ENCODE measurements at places on chromosomes 6 and 20.

GRCh38 chr6:27886073-27886472 is 26.1 kb downstream of the OR2B2 start:
- DNase-seq = no peak

DNA sequence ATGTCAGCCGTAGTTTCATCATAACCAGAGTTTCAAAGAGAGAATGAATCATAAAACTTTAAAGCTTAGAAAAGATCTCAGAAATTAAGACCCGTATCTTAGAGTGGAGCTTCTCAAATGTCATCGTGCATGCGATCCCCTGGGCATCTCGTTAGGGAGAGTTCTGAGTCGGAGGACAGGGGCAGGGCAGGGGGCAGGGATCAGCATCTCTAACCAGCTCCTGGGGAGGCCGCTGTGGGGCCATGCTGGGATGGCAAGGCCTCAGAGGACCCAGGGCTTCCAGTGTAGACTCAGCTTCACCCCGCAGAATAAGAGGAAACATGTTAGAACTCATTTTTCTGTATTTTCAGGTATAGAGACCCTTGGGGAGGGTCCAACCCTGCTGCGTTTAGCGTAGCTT is 72.0 kb upstream of the AFDN start:
- DNase-seq = no peak

GRCh38 chr6:18126121-18126520 is 3.6 kb upstream of the NHLRC1 start:
- DNase-seq = no peak

DNA sequence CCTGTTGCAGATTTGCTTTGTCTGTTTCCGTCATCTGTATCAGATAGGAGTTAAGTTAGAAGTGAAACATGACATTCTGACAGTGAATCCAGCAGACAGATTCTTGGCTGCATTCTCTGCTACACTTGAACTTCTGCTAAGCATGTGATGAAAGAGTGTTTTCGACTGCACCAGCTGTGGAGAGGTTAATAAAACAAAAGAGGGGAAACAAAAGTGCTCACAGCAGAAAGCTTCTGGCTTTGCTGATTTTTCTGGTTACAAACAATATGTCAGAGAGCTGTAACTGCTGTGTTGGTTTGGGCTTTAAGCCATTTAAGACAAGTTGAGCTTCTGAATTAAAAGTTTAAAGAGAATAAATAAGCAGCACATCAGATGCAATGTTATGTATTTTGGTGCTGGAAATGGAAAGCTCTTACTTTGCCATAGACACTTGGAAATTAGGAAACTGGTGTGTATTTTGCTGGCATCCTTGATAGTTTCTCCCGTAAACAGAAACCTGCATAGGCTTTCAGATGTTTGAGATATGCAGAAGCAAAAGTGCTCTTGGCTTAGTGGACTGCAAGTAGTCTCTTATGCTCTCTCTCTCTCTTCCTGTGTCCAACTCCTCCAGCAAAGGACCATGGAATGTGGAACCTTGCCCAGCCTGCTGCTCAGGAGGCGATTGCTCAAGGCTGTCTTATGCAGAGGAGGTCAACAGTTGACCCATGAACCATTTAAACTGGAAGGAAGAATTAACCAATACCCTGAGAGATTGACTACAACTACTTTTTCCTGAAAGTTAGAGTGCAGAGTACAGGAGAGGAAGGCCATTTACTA is 104.9 kb downstream of the RPS12 start:
- peak; percentile 86 for DNase-seq

- no peak for DNase-seq
Measured at GRCh38 chr6:33926451-33926850, 122.6 kb upstream of the MLN start.

DNA sequence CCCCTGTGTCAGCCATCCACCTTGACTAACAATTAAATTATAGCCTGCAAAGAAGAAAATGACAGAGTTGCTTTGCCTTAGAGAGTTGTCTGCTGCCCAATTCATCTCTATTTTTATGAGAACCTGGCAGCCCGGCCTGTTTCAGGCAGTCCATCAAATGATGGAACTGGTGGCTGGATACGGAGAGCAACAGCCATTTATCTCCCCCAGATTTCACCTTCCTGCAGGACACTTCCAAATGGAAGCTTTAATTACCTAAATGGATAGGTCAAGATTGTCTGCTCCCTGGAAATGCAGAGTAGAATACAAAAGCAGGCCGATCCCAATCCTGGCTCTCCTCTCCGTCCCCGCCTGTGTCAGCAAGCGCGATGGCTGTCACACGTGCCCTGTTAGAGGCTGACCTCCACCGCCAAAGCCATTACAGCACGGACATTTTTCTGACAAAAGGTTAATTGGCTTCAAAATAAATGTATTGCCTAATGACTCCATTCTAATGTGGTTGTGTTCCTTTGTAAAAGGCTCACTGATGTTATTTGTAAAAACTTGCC is 86.7 kb downstream of the PACRG start:
- no peak for DNase-seq

- DNase-seq = peak; percentile 85
Measured at GRCh38 chr20:37559312-37560027, 31.8 kb upstream of the BLCAP start.

DNA sequence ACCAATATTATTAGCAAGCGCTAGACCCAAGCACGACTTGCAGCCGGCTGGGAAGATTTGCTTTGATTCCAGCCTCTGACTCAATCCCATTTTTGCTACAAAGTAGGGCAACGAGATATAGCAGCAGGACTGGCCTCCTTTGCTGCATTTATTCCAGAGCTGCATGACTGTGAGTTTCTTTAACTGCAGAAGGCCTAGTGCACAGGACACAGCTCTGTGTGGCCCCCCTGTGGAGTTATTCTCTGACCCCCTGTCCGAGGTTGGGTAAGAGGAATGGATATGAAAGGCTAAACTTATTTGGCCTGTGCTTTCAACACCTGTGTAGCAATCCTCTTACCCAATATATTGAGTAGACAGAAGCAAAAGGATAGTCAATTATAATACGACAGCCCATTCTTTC is 133.3 kb upstream of the SPTLC3 start:
- no peak for DNase-seq

DNA sequence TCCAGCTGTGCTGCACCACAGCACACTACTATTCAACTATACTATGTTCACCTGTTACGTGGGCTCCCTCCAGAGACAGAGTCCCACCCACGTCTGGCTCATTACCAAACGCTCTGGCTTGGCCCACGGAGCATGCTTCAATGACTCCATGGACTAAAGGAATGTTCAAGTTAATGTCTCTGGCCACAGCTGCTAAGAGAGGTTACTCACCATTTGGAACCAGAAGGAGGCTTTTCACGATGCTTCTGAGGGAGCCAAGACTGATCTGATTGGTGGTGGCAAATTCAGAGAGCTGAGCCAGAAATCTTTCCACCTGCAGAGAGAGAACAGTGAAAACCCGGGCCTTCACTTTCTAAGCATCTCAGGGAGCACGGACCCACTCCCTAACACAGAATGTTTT is 15.6 kb downstream of the COMMD7 start:
- no peak for DNase-seq

DNA sequence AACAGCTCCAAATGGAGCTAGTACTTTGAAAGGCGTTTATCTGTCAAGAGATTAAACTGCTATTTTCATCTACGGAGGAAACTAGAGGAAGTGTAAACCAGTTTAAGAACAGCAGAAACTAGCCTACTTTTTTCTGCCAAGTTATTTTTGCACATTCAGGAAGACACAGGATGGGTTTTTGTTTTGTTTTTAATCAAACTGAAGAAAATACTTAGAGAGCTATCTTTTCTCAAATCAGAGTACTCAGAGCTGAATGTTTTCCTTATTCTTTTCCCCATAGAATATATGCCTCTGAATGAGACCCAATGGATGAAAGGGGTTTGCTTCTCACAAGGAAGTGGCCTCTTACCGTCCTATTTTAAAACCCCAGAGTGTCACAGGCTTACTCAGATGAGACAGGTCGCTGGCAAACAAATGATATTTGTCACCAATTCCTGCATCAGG is 538.5 kb downstream of the CD83 start:
- no peak for DNase-seq

- peak; percentile 82 for DNase-seq
Measured at GRCh38 chr6:35415065-35415891, 36.9 kb upstream of the FANCE start.

DNA sequence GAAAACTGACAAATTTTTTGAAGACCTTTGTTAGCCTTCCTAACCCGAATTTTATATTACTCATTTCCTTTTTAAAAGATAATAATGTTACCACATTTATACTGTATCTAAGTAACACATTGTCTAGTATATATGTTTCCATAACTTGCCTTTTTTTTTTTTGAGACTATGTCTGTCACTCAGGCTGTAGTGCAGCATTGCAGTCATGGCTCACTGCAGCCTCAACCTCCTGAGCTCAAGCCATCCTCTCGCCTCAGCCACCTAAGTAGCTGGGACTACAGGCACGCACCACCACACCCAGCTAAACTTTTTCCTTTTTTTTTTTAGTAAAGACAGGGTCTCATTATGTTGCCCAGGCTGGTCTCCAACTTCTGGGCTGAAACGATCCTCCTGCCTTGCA is 18.6 kb downstream of the ZNFX1 start:
- DNase-seq = no peak

GRCh38 chr6:3284436-3284876 is 25.7 kb downstream of the PSMG4 start:
- no peak for DNase-seq

GRCh38 chr20:61588411-61589385 is 336.6 kb downstream of the CDH4 start:
- no peak for DNase-seq

DNA sequence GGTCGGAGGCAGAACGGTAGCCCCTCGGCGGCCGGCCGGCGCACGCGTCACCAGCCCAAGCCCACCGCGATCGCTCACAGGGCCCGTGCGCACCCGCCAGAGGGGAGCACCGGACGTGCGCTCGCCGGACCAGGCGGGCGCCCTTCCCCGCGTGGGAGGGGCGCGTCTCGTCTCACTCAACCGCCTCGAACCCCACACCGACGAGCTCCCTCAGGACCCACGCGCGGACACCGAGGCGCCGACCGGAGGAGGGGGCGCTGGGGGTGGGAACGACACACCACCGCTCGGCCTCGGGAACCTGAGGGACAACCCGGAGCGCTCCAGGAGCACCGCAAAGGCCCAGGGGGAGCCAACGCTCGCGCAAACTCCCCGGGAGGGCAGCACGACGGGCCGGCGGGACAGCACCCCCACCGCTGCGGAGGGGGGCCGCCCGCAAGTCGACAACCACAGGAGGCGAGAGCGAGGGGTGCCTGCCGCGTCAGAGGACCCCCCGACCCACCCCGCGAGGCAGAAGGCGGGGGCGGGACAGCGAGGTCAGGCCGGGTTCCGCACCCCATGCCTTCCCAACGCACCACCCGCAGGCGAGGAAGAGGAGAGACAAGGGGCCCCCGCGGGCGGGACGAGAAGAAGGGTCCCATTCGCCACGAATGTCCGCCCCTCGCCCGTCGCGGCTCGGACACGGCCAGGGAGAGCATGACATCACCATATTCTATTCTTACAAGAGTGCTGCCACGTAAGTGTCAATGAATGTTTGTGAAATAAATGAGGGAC is 512.7 kb upstream of the ZNF337 start:
- DNase-seq = no peak

DNA sequence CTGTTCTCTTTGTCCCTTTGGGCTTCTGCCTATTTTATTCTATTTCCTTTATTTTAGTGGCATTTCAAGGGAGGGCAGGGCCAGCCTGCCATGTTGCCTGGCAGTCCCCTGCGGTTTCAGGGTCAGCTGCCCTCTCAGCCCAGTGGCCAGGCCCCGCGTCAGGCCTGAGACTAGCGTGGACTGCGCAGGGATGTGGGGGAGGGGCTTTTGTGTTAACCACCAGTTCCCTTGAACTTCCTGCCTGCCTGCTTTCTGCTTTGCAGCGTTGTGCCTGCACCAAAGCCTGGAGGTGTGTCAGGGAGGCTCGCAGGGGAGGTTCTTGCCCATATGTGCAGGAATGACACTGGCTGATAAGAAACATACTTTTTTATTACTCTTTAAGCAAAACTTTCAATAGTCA is 157.6 kb downstream of the SLC35B3 start:
- DNase-seq = no peak

GRCh38 chr6:147834084-147834776 is 325.7 kb downstream of the SAMD5 start:
- no peak for DNase-seq

DNA sequence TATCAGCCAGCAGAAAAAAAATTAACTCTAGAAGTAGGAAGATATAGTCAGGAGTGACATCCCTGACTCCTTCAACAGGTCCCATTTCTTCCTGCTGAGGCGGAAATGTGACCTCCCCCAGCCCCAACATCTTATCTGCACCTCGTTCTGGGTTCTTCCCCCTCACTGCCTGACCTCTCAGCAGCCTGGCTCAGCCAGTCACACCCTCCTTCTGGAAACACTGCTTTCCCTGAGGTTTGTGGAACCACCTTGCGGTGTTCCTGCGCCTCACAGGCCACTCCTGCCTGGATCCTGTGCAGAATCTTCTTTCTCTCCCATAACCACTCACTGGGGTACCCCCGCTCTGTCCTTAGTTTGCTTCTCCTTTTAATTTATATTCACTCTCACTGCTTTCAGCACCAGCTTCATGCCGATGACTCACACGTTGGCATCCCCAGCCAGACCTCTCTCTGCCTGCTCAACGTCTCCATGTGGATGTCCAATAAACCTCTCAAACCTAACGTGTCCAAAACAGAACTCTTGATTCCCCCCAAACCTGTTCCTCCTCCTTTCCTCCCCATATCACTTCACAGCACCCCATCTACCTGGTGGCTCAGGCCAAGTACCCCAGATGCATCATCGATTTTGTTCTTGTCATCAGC is 222.8 kb upstream of the PLN start:
- no peak for DNase-seq

GRCh38 chr6:71404145-71404966 is 115.7 kb downstream of the OGFRL1 start:
- DNase-seq = peak; percentile 72

- DNase-seq = no peak
Measured at GRCh38 chr6:8780653-8781052, 345.3 kb upstream of the SLC35B3 start.

GRCh38 chr6:17415321-17415720 is 21.9 kb downstream of the CAP2 start:
- no peak for DNase-seq

GRCh38 chr6:126618639-126619343 is 278.9 kb downstream of the CENPW start:
- DNase-seq = no peak

DNA sequence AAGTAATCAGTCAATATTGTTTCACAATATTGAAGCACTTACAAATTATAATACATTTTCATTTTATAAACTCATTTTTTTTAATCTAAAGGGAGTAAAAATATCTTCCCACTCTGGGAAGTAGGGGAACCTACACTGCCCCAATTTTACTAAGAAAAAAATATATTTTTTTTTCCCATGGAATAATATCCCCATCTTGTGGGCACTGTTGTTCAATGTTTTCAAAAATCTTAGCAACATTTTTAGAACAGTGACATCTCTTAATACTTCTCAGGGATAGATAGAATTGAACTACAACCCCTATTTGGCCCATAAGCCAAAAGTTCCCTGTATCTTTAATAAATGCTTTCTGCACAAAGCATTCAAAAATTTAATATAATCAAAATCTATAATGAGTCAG is 42.9 kb downstream of the ARHGAP18 start:
- DNase-seq = no peak

GRCh38 chr6:14313248-14313647 is 195.7 kb downstream of the CD83 start:
- no peak for DNase-seq

- no peak for DNase-seq
Measured at GRCh38 chr20:44461142-44461802, 14.4 kb upstream of the TTPAL start.

- DNase-seq = no peak
Measured at GRCh38 chr6:163077134-163077533, 337.4 kb upstream of the QKI start.
